ENCODE measurements at places on chromosomes 4 and X. TPM values are rescaled to one million over a fixed set of nuclear protein-coding genes. Genes with fewer than 3 reads are reported as not detected.

- no peak for DNase-seq
These were observed 160.0 kb downstream of the STIM2 start for GRCh38 chr4:27020603-27021002.

- DNase-seq: no peak
These were observed 222.2 kb downstream of the KCNIP4 start for GRCh38 chr4:21726255-21726815.

Gene REPS2
- total RNA-seq: 8.0 TPM

- DNase-seq: no peak
These were observed 558.8 kb downstream of the MID1IP1 start for GRCh38 chrX:39360101-39360500.

GRCh38 chr4:47372561-47372960, 90.9 kb downstream of the COMMD8 start:
- no peak for DNase-seq

Data from left ventricle myocardium superior (tissue), 1 donor.